ENCODE measurements at places on chromosomes 6 and 20.

DNA sequence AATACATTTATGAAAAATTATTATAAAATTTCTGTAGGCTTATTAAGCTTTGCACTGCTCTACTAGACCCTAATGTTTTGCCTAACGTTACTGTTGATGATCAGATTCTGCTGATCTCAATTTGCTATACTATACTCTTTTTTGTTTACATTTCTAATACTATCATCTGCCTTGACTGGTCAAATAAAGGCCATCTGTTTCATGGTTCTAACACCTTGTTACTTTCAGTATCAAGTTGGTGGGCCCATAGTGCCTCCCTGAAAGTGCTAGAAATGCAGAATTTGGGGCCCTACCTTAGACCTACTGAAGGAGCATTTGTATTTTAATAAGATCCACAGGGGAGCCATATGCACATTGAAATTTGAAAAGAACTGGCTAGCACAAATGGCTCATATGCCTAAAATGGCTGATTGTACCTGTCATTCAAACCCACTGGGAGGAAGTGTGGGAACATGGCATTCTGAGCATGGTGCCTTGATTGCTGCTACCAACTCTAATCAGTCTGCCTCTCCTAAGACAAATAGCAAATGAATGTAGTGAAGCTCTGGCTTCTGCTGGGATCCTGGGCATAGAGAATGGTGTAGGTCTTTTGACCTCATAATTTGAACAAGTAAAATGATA, 199.1 kb upstream of the BTBD3 start:
- DNase-seq: no peak

- no peak for DNase-seq
These were observed 5.9 kb downstream of the TUBB2B start for GRCh38 chr6:3221578-3221977.

DNA sequence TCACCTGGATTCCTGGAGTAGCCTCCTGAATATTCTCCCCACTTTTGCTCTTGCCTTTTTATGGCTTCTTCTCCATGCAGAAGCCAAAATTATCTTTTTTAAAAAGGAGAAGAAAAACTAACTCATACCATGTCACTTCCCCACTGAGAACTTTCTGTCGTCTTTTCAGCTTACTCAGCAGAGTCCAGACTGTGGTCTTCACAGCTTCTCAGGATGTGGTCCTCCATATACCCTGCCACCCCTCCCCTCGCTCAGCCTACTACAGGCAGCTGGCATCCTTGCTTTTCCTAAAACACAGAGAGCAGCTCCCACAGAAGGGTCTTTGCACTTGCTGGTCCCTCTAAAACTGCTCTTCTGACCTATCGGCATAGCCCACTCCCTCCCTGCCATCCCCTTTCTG, 89.4 kb upstream of the ISM1 start:
- no peak for DNase-seq

DNA sequence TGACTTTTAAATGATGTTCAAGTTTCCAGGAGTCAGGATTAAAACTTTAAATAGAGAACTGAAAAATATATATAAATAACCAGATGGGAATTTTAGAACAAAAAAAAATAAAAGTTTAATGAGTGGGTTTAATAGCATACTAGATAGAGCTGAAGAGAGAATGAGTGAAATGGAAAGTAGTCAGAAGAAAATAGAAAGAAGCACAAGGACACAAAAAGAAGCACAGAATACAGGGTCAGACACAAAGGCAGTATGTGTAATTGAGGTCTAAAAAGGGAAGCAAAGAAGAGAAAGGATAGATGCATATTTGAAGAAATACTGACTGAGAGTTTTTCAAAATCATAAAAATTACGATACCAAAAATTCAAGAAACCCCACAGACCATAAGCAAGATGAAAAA, 159.8 kb upstream of the FERMT1 start:
- DNase-seq: no peak

DNA sequence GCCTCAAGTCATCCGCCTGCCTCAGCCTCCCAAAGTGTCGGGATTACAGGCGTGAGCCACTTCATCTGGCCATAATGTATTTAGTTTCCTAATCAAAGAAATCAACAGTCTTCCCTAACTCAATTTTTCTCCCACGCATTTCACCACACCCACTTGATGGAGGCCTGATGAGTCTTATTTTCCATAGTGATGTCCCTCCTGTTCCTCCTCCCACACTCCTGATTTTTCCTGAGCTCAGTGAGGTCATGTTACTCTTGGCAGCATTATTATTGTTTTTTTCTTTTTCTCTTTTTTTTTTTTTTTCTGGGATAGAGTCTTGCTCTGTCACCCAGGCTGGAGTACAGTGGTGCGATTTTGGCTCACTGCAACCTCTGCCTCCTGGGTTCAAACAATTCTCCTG, 8.9 kb downstream of the ABRACL start:
- no peak for DNase-seq
